Natural killer cell treated with Interleukin-12 subunit alpha and Interleukin-12 subunit beta and Interleukin-15 and Interleukin-18, amount 100 ng/mL, for 72 hours (primary cell): ENCODE measurements at places on chromosomes 12 and 14.

DNA sequence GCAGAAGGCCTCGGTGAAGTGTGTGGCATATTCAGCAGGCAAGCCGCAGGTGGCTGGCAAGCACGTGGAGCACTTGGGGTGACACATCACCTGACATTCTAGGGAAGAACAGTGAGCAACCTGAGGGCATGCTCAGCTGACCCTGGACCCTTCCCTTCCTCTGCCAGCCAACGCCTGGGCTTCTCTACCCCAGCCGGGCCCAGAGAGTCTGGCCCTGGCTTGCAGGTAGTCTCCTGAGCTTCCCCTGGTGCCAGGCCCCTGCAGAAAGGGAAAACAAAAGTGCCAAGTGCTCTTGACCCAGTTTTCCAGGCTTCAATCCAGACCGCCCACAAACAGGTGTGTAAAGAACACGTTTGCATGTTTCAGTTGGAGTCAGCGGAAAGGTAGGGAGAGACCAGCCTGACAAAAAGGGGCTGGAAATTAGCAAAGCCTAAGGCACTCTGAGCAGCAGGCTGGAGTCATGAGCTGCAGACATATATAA, 45.7 kb downstream of the PRKAB1 start:
- no peaks in the 10 kb centered on the region for H3K4me1 ChIP-seq
- no peaks in the 10 kb centered on the region for H3K27me3 ChIP-seq
- no peak overlapping the region for H3K4me3 ChIP-seq
- no peak for DNase-seq

DNA sequence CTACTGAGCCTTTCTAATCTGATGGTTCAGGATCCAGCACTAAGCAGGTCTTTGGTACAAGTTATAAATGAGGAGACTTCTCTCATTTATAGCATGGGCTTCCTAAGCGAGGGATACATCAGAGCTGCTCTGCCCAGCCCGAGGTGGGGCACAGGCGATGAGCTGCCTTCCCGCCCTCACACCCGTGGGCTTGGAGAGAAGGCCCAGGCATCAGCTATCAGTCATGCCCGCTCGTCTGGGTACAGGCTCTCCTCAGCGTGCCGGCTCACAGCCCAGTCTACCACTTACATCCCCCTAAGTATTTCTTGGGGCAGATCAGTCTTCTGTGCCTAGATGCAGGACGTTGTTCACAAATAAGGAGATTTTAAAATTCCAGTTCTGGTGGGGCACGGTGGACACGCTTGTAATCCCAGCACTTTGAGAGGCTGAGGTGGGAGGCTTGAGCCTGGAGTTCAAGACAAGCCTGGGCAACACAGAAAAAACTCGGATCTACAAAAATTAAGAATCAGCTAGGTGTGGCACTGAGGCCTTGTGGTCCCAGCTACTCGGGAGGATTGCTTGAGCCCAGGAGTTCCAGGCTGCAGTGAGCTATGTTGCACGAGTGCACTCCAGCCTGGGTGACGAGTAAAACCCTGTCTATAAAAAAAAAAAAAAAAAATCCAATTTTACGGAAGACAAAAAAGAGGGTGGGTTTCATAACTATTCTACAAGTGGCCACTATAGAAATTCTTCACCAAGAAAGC, 57.0 kb downstream of the CCDC88C start:
- H3K4me3 ChIP-seq: no peak overlapping the region
- H3K27ac ChIP-seq: peak overlapping the region; percentile 73
- DNase-seq: peak; percentile 29

DNA sequence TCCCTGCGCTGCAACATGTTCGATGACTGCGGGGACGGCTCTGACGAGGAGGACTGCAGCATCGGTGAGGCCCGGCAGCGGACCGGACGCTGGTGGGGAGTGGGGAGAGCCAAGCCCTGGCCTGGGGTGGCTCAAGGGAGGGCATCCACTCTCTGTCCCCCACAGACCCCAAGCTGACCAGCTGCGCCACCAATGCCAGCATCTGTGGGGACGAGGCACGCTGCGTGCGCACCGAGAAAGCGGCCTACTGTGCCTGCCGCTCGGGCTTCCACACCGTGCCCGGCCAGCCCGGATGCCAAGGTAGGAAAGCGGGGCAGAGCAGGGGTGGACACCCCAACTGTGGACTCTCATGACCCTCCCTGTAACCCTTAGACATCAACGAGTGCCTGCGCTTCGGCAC, 11.4 kb upstream of the NXPH4 start:
- H3K36me3 ChIP-seq: no peaks in the 10 kb centered on the region
- H3K27me3 ChIP-seq: peaks cover 3% of the 10 kb centered on the region
- H3K27ac ChIP-seq: no peak overlapping the region
- no peak for DNase-seq
- no peaks in the 10 kb centered on the region for H3K4me1 ChIP-seq
- no peak overlapping the region for H3K4me3 ChIP-seq

DNA sequence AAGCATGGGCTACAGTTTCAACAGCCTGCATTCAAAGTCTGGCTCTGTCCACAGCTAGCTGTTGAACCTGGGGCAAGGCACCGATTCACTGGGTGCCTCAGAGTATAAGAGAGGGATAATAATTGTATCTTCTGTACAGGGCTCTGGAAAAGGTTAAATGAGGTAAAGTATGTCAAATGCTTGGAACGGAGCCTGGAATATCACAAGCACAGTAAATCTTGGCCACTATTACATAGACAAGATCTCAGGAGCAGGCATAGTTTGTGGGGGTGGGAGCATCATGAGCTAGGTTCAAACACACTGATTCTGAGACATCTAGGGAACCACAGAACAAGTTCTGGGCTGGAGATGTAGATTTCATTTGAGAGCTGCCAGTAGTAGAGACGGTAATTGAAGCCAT, 203.7 kb upstream of the NUDT4 start:
- no peak for DNase-seq
- H3K4me3 ChIP-seq: no peak overlapping the region
- no peaks in the 10 kb centered on the region for H3K4me1 ChIP-seq
- H3K27me3 ChIP-seq: peaks cover 2% of the 10 kb centered on the region

DNA sequence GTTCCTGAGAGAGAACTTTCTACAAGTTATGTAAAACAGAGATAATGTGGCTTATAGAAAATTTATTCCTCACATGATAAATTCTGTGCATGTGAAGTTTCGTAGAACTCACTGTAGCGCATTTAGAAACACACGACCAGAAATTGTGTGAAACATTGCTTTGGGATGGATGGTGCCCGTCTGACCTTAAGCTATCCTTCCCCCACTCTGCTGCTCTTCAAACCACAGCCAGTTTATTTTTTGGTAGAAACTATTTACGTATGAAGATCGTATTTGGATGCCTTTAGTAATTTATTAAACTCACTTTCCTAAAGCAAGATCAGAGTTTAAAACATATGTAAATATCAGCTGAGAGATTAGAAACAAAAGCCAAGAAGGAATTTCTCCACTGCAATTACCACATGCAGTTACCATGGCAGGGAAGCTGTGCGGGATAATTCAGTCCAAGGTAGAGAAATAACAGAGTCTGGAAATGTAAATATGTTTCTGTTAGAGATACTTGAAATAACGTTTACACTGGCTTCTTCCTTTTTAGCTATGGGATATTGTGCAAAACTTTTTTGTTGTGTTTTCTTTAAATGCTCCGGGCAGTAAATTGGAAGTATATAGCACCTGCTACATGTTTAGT, 382.7 kb downstream of the RGS6 start:
- no peak for DNase-seq
- no peak overlapping the region for H3K27ac ChIP-seq

DNA sequence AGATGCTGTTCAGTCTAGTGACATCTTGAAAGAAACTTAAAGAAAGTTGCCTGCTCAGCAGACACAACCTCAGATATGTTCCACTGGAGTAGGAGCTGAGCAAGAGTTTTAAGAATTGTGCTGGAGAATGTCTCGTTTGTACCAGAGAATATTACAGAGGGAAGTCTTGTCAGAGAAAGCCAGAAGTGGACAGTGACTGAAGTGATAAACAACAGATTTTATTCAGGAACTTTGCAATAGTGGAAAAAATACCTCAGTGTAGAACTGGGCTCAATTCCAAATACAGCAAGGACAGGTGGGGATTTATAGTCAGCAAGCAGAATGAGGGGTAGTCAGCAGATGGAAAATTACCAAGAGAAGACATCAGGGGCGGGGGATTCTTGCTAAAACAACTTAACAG, 18.6 kb downstream of the ZDHHC17 start:
- no peaks in the 10 kb centered on the region for H3K27me3 ChIP-seq
- no peaks in the 10 kb centered on the region for H3K36me3 ChIP-seq
- peaks cover 19% of the 10 kb centered on the region for H3K4me1 ChIP-seq
- H3K4me3 ChIP-seq: no peak overlapping the region
- H3K27ac ChIP-seq: peak overlapping the region; percentile 11

GRCh38 chr12:69904777-69905176, 79.8 kb downstream of the MYRFL start:
- peaks cover 5% of the 10 kb centered on the region for H3K4me1 ChIP-seq
- H3K4me3 ChIP-seq: no peak overlapping the region
- DNase-seq: no peak
- no peaks in the 10 kb centered on the region for H3K27me3 ChIP-seq
- no peaks in the 10 kb centered on the region for H3K36me3 ChIP-seq

DNA sequence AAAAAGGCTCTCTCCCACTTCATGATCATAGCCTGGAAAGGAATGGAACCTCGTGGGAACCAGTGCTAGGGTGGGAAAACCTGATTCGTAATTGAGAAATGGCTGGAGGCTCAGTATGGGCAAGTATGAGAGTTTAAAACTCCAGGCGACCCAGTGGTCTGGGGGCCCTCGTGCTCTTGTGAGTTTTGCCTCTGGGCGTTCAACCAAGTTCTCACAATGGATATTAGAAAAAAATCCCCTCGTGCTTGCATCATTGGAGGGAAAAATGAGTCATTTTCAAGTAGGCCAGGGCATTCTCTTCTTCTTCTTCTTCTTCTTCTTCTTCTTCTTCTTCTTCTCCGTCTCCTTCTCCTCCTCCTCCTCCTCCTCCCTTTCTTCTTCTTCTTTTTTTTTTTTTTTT, 39.0 kb downstream of the GPR68 start:
- H3K4me1 ChIP-seq: peaks cover 29% of the 10 kb centered on the region
- H3K36me3 ChIP-seq: peaks cover 33% of the 10 kb centered on the region
- no peaks in the 10 kb centered on the region for H3K27me3 ChIP-seq
- DNase-seq: no peak
- H3K4me3 ChIP-seq: peak overlapping the region; percentile 35
- peak overlapping the region; percentile 67 for H3K27ac ChIP-seq

DNA sequence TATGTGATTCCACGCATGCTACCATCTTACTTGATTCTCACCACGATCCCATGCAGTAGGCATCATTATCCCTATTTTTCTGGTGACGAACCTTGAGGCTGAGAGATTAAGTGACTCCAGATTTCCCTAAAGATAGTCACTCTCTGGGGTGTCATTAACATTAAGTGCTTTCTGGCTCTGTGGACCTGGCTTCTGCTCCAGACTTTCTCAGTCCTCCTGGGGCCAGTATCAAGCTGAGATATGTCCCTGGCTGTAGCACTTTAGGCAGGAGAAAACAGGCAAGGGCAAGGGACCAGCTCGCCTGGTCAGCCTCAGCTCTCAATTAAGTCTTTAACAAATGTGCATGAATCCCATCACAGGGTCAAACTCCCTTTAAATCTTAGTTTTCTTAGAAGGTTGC, 38.3 kb upstream of the PRB2 start:
- H3K4me1 ChIP-seq: no peaks in the 10 kb centered on the region
- DNase-seq: no peak
- no peak overlapping the region for H3K4me3 ChIP-seq
- H3K27ac ChIP-seq: no peak overlapping the region
- peaks cover 7% of the 10 kb centered on the region for H3K27me3 ChIP-seq

GRCh38 chr14:80445605-80446004, 234.3 kb upstream of the DIO2 start:
- DNase-seq: no peak
- no peaks in the 10 kb centered on the region for H3K4me1 ChIP-seq
- H3K36me3 ChIP-seq: peaks cover 5% of the 10 kb centered on the region
- no peaks in the 10 kb centered on the region for H3K27me3 ChIP-seq
- no peak overlapping the region for H3K27ac ChIP-seq

DNA sequence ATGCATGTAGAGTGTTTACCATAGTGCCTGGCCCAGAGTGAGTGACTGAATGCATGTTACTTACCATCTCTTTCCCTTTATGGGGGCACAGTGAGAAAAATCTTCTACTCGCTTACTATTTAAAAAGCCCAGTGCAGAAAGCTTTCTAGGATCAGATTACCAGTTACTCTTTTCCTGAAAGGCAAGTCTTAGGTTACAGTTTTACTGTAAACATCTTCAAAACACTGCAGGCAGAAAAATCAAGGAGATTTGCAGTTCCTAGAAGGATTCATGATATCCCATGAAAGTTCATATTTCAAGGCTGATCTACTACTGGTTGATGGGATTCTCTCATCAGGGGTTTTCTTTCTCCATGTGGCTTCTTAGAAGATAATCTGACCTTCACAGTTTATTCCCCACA, 29.3 kb upstream of the DAAM1 start:
- no peaks in the 10 kb centered on the region for H3K36me3 ChIP-seq
- no peak for DNase-seq
- no peak overlapping the region for H3K27ac ChIP-seq
- no peak overlapping the region for H3K4me3 ChIP-seq
- no peaks in the 10 kb centered on the region for H3K4me1 ChIP-seq

- DNase-seq: no peak
- no peaks in the 10 kb centered on the region for H3K36me3 ChIP-seq
- H3K4me3 ChIP-seq: no peak overlapping the region
Observed at GRCh38 chr12:96448300-96448699, 41.1 kb upstream of the CFAP54 start.

DNA sequence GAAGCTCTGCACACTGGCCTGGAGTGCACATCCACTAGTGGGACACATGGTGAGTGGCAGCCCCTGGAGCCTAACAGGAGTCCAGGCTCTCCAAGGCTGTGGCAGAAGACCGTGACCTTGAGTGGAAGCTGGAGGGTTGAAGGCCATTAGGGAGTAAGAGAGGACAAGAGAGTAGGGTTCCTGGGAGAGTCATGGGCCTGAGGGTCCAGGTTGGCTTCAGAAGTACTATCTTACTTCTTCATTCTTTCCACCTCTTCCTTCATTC, 406 bp downstream of the IL23A start:
- H3K27ac ChIP-seq: peak overlapping the region; percentile 84
- H3K36me3 ChIP-seq: peaks cover 6% of the 10 kb centered on the region
- DNase-seq: no peak
- H3K4me1 ChIP-seq: peaks cover 21% of the 10 kb centered on the region

DNA sequence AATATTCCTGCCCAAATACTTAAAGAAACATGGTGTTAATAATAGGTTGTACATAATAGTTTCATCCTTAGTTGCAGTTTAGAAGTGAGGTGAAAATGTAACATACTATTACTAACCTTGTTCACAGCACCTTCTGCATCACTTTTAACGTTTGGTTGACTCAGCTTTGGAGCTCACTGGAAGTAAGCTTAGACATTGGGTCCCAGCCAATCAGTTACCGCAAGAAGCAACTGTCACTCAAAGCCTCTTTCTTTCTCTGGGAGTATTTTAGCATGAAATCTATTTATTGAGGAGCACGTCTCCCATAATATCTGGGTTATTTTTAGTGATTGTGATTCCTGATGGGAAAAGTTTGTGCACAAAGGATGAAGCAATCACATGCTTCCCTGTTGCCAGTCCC, 472.6 kb downstream of the SNAPC1 start:
- no peaks in the 10 kb centered on the region for H3K4me1 ChIP-seq
- no peak for DNase-seq
- H3K27ac ChIP-seq: no peak overlapping the region
- H3K27me3 ChIP-seq: peaks cover 7% of the 10 kb centered on the region
- H3K4me3 ChIP-seq: no peak overlapping the region

- DNase-seq: no peak
- no peaks in the 10 kb centered on the region for H3K36me3 ChIP-seq
- peaks cover 34% of the 10 kb centered on the region for H3K27me3 ChIP-seq
- H3K27ac ChIP-seq: no peak overlapping the region
- no peak overlapping the region for H3K4me3 ChIP-seq
- H3K4me1 ChIP-seq: no peaks in the 10 kb centered on the region
Observed at GRCh38 chr14:88196116-88196890, 126.8 kb downstream of the KCNK10 start.
